ENCODE measurements at places on chromosomes 12 and 14. TPM values are rescaled to one million over a fixed set of nuclear protein-coding genes. Genes with fewer than 3 reads are reported as not detected.

Gene SLC6A15
- not detected for total RNA-seq

DNA sequence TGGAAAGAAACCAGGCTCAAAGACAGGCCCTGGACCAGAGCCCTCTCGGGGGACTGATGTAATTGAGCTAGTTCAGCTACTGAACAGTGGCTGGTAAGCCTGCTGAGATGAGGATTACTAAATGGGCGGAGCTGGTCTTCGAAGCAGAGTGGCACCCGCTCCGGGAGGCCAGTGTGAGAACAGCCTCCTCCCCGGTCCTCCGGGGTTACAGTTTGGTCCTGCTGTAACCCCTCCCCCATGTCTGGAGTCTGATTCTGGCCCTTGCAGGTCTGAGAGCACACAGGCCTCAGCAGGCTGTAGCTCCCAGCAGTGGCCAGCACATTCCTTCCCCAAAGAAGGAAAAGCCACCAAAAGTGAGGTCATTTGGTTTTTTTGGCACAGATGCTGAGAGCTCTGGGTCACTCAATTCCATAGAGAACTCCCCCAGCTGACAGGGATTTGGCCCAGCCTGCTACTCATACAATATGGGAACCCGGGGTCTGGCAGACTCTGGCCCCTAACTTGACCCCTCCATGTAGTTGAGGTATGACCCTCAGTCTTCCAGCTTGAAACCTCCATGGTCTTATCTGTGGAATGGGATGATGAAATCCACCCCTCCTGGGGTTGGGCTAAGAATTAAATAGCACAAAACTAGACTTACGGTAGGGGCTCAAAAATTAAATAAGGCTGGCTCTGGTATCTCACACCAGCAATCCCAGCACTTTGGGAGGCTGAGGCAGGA is 39.0 kb downstream of the ACTN1 start:
- no peaks in the 10 kb centered on the region for H3K27me3 ChIP-seq
- no peak overlapping the region for H3K4me3 ChIP-seq
- DNase-seq, result no peak
- H3K36me3 ChIP-seq, result no peaks in the 10 kb centered on the region
- H3K27ac ChIP-seq, result no peak overlapping the region

- peaks cover 56% of the 10 kb centered on the region for H3K36me3 ChIP-seq
- H3K4me1 ChIP-seq, result peaks cover 68% of the 10 kb centered on the region
- H3K27me3 ChIP-seq, result no peaks in the 10 kb centered on the region
Observed at GRCh38 chr12:46370380-46370734, 2.2 kb downstream of the SLC38A2 start.

DNA sequence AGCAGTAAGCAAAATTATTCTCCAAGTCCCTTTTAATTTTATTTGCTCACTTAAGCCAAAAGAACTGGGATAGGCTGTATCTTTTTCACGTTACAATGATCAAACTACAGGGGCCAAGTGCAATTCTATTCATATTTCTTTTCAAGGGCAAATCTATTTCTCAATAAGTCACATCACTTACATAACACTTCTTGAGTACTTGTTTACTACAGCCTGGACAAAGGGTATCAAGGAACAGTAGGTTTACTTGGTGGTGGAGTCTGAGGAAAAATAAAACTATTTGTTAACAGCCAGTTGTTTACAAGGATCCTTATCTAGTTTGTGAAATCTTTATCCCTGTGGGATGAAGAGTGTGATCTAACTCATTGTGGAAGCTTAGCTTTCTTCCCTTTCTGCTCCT is 72.1 kb downstream of the PDE3A start:
- no peaks in the 10 kb centered on the region for H3K36me3 ChIP-seq
- DNase-seq, result no peak
- no peak overlapping the region for H3K4me3 ChIP-seq

Gene ANO4
- total RNA-seq, result not detected

Gene PIWIL1
- total RNA-seq, result not detected

- peaks cover 32% of the 10 kb centered on the region for H3K36me3 ChIP-seq
- no peak for DNase-seq
- no peak overlapping the region for H3K4me3 ChIP-seq
- H3K4me1 ChIP-seq, result no peaks in the 10 kb centered on the region
- H3K27ac ChIP-seq, result no peak overlapping the region
- H3K27me3 ChIP-seq, result no peaks in the 10 kb centered on the region
Observed at GRCh38 chr14:35741345-35742031, 67.6 kb downstream of the RALGAPA1 start.

- H3K4me3 ChIP-seq, result no peak overlapping the region
- H3K27ac ChIP-seq, result no peak overlapping the region
- H3K36me3 ChIP-seq, result no peaks in the 10 kb centered on the region
- H3K27me3 ChIP-seq, result no peaks in the 10 kb centered on the region
- no peak for DNase-seq
Observed at GRCh38 chr12:1551496-1551895, 42.9 kb downstream of the FBXL14 start.

Gene POLE2
- total RNA-seq, result 1.6 TPM

DNA sequence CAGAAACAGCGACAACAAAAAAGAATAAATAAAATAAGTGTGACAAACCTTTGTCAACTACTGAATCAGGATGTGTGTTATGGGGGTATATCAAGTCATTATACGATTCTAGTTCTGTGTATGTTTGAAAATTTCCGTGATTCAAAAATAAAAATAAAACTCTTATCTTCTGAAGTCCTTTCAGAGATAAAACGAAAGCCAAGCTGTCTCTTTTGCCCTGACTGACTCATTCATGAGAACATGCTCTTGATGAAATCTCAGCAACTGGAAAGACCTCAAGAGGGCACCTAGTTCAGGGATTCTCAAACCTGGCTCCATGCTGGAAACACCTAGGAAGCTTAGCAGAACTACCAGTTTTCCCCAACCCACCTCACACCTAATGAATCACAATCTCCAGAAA is 9.2 kb downstream of the FOXN3 start:
- peaks cover 40% of the 10 kb centered on the region for H3K4me1 ChIP-seq
- no peak overlapping the region for H3K27ac ChIP-seq
- H3K36me3 ChIP-seq, result peaks cover 23% of the 10 kb centered on the region
- peak overlapping the region; percentile 35 for H3K4me3 ChIP-seq
- DNase-seq, result peak; percentile 51
- H3K27me3 ChIP-seq, result no peaks in the 10 kb centered on the region

Gene TSPAN8
- not detected for total RNA-seq

DNA sequence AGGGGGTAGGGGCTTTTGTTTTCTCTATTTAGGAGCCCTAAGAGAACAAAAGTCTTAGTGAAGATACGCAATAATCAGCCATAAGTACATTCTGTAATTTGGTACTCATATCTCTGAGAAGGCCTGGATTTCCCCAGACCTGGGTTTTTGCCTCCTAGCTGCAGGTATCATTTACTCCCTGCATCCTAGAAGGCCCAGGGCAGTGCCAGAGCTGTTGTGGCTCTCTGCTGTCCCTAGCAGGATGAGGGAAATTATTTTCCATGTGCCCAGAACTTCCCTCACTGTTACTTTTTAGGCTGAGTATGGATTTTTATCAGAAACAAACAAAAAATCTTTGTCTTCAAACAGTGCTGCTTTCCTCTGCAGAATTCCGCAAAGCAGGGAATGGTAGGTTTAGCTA is 192.5 kb upstream of the SYT1 start:
- no peaks in the 10 kb centered on the region for H3K36me3 ChIP-seq
- H3K27me3 ChIP-seq, result no peaks in the 10 kb centered on the region
- no peak overlapping the region for H3K27ac ChIP-seq

- H3K27me3 ChIP-seq, result peaks cover 2% of the 10 kb centered on the region
- H3K4me1 ChIP-seq, result no peaks in the 10 kb centered on the region
- H3K4me3 ChIP-seq, result no peak overlapping the region
- no peak for DNase-seq
- H3K36me3 ChIP-seq, result no peaks in the 10 kb centered on the region
Observed at GRCh38 chr12:12930633-12931219, 21.2 kb downstream of the GPRC5D start.

Gene SPIC
- not detected for total RNA-seq

- H3K4me3 ChIP-seq, result no peak overlapping the region
- DNase-seq, result no peak
- no peaks in the 10 kb centered on the region for H3K4me1 ChIP-seq
- H3K27ac ChIP-seq, result no peak overlapping the region
- no peaks in the 10 kb centered on the region for H3K36me3 ChIP-seq
Observed at GRCh38 chr12:87074781-87075180, 818.6 kb upstream of the MGAT4C start.

Gene RCOR1
- total RNA-seq, result 28.1 TPM

GRCh38 chr12:43169115-43169681 is 382.8 kb downstream of the ADAMTS20 start:
- no peaks in the 10 kb centered on the region for H3K4me1 ChIP-seq
- no peaks in the 10 kb centered on the region for H3K36me3 ChIP-seq
- H3K27ac ChIP-seq, result no peak overlapping the region
- no peaks in the 10 kb centered on the region for H3K27me3 ChIP-seq

DNA sequence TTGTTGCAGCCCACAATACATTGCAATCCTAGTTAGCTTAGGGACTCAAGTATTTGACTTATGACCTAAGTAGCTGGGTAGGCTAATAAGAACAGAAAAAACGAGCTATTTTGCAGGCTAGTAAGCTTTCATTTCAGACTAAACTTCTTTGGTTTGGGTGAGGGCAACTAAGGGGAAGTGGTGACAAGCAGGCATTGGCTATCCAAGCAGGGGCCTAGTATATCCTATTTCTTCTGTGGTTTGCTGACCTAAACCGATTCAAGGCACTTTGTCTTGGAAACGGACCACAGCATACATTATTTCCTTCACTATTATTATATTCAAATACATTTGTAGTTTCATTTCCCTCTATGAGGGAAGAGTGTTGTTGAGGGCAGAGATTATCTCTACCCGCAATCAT is 21.6 kb upstream of the SLC5A8 start:
- H3K4me3 ChIP-seq, result no peak overlapping the region
- H3K27me3 ChIP-seq, result peaks cover 2% of the 10 kb centered on the region
- DNase-seq, result no peak
- no peaks in the 10 kb centered on the region for H3K36me3 ChIP-seq

Gene GOLT1B
- 40.5 TPM for total RNA-seq

DNA sequence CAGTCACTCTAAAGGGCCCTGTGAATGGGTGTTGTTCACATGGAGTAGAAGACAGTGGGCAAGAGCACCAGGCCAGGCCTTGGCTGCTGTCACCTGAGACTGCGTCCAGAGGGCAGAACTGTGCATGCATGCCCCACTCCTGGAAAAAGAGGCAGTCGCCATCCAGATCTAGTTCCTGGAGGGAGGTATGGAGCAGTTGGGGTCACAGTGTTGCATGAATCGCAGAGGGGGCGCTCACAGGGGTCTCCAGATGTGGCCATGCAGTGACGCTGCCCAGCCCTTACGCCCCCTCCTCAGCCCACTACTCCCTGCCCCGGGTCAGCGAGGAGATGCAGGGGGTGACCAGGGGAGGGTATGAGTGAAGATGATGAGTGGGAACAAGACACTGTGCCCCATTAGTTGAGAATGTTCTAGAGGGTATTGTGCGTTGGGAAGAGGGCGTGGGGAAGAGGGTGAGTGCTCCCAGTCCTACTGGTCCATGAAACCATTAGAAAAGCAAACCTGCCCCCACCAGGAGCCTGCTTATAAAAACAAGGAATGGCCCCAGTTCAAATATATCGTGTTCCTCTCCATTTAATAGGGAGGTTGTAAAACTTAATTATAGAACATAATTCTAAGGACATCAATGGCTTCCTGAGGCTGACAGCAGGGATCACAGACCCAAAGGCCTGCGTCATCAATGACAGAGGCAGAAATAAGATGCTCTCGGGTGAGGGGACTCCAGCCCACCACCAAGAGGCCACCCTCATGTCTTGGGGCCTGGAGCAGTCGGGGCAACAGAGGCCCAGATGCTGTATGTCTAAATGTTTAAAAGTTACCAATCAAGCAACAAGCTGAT is 32.2 kb upstream of the BCL7A start:
- no peak overlapping the region for H3K27ac ChIP-seq
- no peaks in the 10 kb centered on the region for H3K36me3 ChIP-seq
- peaks cover 3% of the 10 kb centered on the region for H3K4me1 ChIP-seq
- no peak overlapping the region for H3K4me3 ChIP-seq
- no peaks in the 10 kb centered on the region for H3K27me3 ChIP-seq

Gene SDR9C7
- not detected for total RNA-seq

DNA sequence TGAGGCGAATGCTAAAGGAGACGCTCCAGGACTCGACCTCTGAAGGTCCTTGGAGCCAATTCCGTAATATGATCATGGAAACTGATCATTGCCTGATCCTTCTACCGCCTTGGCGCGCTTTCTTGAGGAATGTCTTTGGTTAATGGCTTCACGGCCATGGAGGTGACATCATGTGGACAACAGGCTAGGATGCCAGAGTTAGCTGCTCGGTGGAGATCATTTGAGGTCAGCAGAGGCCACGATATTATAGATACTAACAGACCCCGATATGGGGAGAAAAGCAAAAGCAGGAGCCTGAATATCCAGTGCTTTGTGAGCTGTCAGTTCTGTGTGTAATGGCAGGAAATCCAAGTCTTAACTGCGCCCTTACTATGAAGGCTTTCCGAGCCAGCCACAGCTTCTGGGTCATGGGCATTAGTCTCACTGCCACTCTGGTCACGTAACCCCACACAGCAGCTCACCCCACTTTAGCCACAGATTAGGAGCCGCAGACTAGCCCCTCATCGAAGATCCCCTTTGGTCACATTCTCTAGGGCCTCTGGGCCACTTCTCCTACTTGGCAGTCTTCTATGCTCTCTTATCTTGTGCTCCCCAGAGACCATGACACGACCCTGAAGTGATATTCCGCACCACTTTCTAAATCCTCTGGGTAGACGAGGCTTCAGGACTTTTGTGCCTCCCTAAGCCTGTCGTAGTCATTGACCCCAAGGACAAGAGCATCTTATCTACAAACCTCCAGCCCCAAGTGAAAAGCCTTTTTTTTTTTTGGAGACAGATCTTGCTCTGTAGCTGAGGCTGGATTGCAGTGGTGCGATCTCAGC is 724 bp upstream of the CS start:
- peak overlapping the region; percentile 89 for H3K4me3 ChIP-seq
- peaks cover 12% of the 10 kb centered on the region for H3K36me3 ChIP-seq
- peaks cover 46% of the 10 kb centered on the region for H3K4me1 ChIP-seq

DNA sequence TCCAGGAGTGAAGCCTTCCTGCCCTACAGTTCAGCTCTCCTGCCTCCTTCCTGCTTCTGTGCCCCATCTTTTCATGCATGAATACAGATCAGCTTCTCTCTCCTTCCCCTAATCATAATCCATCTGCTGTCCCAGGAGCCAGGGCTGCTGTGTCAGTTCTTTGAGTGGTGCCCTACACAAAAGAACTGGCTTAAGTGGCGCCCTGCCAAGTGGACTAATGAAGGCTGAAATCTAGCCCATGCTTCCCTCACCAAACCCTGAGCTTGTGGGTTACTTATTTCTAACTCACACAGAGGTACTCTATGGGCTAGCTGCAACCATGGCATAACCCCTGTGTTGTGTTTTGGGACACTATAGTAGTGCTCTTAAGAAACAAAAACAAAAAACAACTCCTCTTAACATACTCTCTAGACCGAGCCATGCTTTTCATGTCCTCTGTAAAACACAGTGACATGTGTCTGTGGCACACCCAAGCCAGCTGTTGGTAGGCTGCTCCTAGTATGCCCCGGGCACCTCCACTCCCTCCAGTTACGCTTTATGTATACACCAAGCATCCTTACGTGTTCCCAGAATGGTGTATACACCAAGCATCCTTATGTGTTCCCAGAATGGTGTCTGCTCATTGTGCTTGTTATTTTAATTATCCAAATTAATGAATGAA is 19.3 kb upstream of the ETV6 start:
- H3K27me3 ChIP-seq, result peaks cover 2% of the 10 kb centered on the region
- no peaks in the 10 kb centered on the region for H3K4me1 ChIP-seq
- H3K27ac ChIP-seq, result no peak overlapping the region
- H3K4me3 ChIP-seq, result no peak overlapping the region
- no peaks in the 10 kb centered on the region for H3K36me3 ChIP-seq
- DNase-seq, result no peak

All from CD4-positive, CD25-positive, alpha-beta regulatory T cell (primary cell).